ENCODE measurements at places on chromosomes 4 and X. TPM values are rescaled to one million over a fixed set of nuclear protein-coding genes. Genes with fewer than 3 reads are reported as not detected.

FSTL5 gene
- not detected for total RNA-seq

SYP gene
- 6.7 TPM for total RNA-seq

CCNI gene
- 154 TPM for total RNA-seq

RHOXF2 gene
- not detected for total RNA-seq

POU3F4 gene
- total RNA-seq, result not detected
